Activated T-cell treated with anti-CD3 and anti-CD28 coated beads, Interleukin-2, amount 50 U/mL, for 1 hour (primary cell): ENCODE measurements at places on chromosomes 6 and 20.

DNA sequence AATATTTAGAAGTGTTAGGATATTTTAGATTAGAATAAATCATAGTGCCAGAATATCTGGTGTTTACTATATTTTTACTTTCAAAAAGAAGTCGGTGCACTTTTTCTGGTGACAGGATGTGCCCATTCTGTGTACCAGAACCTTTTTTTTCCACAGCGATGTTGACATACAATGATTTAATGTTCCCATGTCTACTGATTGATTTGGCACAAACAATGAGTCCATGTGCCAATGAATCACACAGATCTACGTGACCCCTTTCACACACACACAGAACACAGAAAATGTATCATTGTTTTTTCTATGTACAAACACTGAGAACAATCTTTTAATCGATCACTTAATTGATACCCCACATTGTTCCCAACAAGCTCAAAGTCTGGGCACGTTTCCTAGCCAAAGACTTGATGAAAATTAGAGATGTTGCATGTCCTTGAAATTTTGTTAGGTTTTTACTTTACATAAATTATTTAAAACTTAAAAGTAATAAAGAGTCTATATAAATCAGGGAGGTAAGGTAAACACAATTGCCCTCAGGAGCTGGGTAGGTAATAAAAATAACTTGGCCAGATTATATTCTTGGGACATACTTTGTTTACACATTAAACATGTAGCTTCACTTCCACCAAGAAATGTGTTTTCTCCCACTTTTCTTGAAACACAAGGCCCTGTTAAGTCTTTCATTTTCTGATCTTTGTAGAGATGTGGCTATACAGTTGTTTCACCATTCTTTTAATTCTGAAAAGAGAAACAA is 36.4 kb upstream of the SOX4 start:
- DNase-seq: no peak

GRCh38 chr20:50541606-50542041 is 31.4 kb downstream of the PTPN1 start:
- no peak for DNase-seq

GRCh38 chr20:14643556-14643955 is 306.1 kb upstream of the FLRT3 start:
- no peak for DNase-seq

- no peak for DNase-seq
These were observed 485.0 kb downstream of the MMUT start for GRCh38 chr6:48978016-48978415.

DNA sequence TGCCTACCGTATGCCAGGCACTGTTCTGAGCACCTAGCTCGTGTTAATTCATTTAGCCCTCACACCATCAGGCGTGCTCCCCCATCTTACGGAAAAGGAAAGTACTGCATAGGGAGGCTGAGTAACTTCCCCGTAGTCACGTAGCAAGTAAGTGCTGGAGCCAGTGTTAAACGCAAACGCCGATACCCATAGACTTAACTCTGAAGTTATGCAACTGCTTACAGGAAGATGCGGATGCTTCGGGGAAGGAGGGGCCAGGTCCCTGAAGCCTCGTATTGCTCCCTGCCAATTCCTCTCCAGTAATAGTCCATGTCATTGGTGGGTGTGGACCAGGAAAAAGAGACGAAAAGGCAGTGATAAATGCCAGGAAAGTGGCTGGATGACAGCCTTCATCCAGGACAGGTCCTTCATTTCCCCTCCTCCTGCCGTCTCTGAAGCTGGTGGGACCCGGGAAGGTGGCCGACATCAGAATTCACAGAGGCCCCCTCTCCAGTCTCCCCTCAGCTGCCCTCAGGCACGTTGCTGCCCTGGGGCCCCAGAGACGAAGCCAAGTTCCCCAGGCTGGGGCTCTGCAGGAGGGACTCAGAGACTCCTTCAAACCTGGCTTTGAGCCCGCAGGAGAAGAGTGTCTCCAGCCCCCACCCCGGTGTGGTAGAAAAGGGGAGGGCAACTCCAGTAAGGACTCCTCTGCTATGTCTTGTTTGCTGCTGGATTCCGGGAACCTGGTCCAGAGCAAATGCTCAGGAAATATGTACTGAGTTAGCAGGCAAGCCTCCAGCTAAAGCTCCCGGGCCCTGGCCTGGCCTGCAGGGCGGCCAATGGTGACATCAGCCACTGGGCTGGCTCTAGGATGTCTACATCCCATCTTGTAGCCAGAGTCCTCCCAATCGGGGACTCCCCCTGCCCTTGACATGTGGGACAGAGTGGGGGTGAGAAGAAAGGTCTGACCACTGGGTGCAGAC is 37.8 kb downstream of the RAB44 start:
- no peak for DNase-seq

- DNase-seq: no peak
These were observed 723.1 kb upstream of the FLRT3 start for GRCh38 chr20:15060265-15061060.

DNA sequence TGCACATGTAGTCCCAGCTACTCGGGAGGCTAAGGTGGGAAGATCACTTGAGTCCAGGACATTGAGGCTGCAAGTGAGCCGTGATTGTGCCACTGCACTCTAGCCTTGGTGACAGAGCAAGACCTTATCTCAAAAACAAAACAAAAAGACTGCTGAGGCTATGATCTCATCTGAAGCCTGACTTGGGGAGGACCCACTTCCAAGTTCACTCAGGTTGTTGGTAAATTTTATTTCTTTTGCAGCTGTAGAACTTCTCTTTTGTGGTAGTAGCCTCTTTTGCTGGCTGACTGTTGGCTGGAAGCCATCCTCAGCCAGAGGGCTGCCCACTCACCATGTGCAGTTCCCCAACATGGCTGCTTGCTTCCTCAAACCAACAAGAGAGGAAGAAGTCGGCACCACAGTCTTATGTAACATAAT is 36.8 kb upstream of the ME1 start:
- DNase-seq: no peak

DNA sequence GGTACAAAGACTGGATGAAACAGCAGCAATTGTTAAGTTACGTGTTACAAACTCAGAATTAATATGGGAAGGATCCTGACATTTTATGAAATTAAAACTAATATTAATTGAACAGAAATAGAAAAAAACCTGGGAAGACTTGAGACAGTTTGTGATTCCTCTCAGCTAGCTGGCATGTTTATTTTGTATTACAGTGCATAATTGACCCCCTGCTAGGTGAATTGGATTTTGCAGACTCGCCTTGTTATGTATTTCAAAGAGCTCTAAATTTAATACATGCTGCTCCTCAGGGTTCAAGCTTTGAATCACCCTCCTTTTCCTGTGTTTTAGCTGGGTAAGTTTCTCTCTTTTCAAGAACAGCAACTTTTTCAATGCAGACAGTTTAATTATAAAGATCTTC is 339.4 kb downstream of the PLCB1 start:
- no peak for DNase-seq

GRCh38 chr20:53284696-53285095 is 308.9 kb downstream of the ZNF217 start:
- no peak for DNase-seq

- DNase-seq: no peak
These were observed 376.1 kb downstream of the UTRN start for GRCh38 chr6:144661116-144661806.

DNA sequence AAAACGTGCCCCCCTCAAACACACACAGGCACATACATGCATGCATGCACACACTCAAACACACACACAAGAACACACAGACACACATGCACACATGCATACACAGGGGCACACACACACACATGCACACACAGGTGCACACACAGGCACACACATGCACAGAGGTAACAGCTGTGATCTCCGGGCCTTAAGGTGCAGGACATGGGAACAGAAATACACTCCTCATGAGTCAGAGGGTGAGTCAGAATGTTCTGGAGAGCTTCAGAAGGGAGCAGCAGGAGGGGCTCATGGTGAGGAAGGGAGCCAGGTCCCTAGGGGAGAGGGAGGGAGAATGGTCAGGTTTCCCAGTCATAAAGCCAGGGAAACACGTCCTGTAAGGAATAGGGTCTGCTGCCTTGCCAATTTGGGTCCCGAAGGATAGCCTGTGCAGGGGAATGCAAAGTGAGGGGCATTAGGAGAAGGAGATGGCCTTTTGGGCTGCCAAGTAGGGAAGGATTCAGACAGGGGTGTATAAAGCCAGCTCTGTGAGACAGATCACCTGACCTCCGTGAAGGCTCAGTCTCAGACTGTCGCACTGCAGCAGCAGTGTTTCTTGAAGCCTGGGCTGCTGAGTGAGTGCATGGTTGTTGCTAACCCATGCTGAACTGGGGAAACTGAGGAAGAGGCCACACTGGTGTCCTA is 123.9 kb downstream of the MAFB start:
- DNase-seq: no peak

DNA sequence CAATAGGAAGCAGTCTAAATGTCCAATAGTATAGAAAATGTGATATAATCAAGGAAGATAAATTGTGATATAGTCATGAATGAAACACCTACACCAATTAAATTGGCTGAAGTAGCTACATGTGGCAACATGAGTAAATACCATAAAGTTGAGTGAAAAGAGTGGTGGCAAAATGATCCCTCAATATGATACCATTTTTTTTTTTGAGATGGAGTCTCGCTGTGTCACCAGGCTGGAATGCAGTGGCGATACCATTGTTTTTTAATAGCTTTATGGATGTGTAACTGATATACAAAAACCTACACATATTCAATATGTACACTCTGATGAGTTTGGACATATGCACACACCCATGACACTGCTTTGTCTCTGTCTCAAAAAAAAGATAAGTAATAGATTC is 20.9 kb upstream of the ILRUN start:
- DNase-seq: no peak

GRCh38 chr6:21752054-21752811 is 158.7 kb downstream of the SOX4 start:
- DNase-seq: no peak

DNA sequence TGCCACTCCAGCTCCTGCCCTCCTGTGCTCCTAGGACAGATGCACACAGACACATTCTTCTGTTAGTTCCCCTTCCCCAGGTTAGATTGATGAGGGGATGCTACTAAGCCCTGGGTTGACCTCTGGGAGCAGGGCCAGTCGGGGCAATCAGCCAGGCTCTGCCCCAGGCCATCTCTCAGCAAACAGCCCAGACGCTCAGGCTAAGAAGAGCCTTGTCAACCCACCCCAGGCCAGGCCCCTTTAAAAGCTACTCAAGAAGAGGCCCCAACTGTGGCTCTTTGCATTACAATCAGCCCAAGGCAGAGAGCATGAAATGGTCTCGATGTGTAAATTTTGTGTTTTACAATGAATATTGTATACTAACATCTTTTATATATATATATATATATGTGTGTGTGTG is 107.4 kb downstream of the TFAP2A start:
- DNase-seq: no peak

DNA sequence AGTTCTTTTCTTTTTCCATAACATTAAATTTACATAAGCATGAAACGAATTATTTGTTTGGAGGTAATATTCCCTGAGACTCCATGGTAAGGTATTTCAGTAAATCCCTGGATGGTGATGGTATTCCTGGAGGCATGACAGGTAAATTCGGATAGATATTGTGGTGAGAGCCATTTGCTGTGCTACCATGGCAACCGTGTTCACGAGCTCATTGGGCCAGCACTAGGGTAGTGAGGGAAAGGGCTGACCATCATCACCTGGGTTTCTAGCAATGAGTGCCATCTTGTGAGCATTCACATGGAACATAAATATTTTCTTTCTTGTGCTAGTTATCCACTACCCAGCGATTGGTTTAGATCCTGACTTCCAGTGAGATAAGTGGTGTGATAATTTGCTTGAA is 51.9 kb upstream of the GNRH2 start:
- DNase-seq: no peak

- no peak for DNase-seq
These were observed 21.0 kb upstream of the SERINC3 start for GRCh38 chr20:44542890-44543289.

- DNase-seq: no peak
These were observed 92.8 kb upstream of the MLN start for GRCh38 chr6:33896391-33897188.

- no peak for DNase-seq
These were observed 101.2 kb downstream of the NUS1 start for GRCh38 chr6:117776441-117776840.

DNA sequence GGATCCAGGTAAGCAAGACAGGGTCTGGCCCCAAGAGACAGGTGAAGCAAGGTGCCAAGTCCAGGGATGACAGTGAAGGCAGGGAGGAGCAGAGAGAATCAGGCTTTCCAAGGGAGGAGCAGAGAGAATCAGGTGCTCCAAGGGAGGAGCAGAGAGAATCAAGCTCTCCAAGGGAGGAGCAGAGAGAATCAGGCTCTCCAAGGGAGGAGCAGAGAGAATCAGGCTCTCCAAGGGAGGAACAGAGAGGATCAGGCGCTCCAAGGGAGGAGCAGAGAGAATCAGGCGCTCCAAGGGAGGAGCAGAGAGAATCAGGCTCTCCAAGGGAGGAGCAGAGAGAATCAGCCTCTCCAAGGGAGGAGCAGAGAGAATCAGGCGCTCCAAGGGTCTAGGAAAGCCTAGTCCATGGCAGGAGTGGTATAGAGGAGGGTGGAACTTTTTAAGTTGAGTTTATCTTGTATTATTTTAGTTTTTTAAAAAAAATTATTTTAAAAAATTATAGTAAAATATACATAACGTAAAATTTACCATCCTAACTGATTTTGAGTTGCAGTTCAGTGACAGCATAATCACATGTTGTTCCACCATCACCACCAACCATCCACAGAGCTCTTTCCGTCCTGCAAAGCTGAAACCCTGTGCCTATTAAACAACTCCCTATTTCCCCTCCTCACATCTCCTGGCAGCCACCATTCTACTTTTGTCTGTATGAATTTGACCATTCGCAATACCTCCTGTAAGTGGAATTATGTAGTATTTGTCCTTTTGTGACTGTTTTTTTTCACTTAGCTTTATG is 64.1 kb downstream of the SASH1 start:
- no peak for DNase-seq

- DNase-seq: no peak
These were observed 59.2 kb upstream of the ADGRB3 start for GRCh38 chr6:68575765-68576439.

DNA sequence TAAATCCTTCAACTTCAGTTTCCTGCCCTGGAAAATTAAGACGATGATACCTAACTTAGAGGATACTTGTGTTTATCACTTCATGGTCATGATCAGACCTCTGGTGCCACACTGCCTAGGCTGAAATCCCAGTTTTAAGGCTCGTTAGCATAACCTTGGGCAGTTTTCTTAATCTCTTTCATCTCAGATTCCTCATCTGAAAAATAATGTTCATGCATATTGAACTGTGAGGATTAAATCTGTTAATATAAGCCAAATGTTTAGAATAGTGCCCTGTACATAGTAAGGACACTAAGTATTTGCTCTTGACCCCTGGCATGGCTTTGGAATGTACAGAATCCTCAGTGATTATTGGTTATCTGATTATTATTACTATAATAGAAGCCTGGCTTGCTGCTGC is 79.7 kb downstream of the OGFRL1 start:
- DNase-seq: no peak

GRCh38 chr6:166375013-166375412 is 7.7 kb downstream of the MPC1 start:
- no peak for DNase-seq

- no peak for DNase-seq
These were observed 83.4 kb downstream of the PRKN start for GRCh38 chr6:162644153-162644552.

- DNase-seq: no peak
These were observed 3.5 kb upstream of the EFHC1 start for GRCh38 chr6:52416629-52417151.
